ENCODE measurements at places on chromosomes 12 and 14. TPM values are rescaled to one million over a fixed set of nuclear protein-coding genes. Genes with fewer than 3 reads are reported as not detected.

CDKN1B gene
- 143 TPM for total RNA-seq

TMPRSS12 gene
- not detected for total RNA-seq

OR6C2 gene
- not detected for total RNA-seq

SERPINA1 gene
- total RNA-seq = 1.4 TPM

RNASE4 gene
- total RNA-seq = 2.2 TPM

ATL1 gene
- total RNA-seq = 99.8 TPM
